ENCODE measurements at places on chromosomes 5 and 9. TPM values are rescaled to one million over a fixed set of nuclear protein-coding genes. Genes with fewer than 3 reads are reported as not detected.

IL11RA gene
- total RNA-seq: 4.9 TPM

GRCh38 chr5:120219988-120220387 lies 244.1 kb upstream of the PRR16 start:
- no peak for DNase-seq

ARID3C gene
- total RNA-seq: 0.49 TPM

DNA sequence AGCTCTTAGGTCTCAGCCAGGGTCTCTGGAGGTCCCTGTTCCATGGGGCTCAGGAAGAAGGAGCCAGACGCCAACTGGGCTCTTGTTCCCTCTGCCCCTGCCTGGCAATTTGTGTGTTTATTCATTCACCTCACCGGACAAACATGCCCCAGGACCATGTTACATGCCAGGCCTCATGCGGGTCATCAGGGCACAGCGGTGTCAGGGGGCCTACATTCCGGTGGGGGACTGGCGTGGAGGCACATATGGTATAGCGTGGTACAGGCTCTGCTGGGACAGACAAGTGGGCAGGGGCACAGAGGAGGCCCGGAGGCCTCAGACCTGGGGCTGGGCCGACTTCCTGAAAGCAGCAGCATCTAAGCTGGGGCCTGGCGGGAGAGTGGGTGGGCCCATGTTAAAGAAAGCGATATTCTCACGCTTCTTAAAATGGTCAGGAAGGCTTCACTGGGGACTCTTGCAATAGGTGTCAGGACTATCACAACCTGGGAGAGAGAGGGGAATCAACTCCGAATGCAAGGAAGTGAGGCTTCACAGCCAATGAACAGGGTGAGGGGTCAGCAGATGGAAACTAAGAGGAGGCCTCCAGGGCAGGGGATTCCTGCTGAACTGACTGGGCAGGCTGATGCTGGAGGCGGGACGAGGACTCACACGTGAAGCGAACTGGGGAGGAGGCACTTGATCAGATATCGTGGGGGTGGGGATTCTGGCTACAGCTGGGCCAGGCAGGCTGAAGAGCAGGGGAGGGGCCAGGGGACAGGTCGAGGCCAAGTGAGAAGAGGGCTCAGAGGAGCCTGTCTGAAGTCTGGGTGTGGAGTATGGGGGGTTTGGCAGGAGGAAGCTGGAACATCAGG lies 41.9 kb downstream of the NCS1 start:
- DNase-seq: peak; percentile 76

GRCh38 chr9:129868872-129869486 lies 33.7 kb downstream of the USP20 start:
- DNase-seq: no peak

GRCh38 chr5:157576678-157577077 lies 1.1 kb upstream of the ADAM19 start:
- no peak for DNase-seq

TMEM8B gene
- 7.5 TPM for total RNA-seq

TLE1 gene
- 125 TPM for total RNA-seq

- DNase-seq: no peak
Measured at GRCh38 chr5:128199611-128200010, 116.0 kb downstream of the SLC12A2 start.

DNA sequence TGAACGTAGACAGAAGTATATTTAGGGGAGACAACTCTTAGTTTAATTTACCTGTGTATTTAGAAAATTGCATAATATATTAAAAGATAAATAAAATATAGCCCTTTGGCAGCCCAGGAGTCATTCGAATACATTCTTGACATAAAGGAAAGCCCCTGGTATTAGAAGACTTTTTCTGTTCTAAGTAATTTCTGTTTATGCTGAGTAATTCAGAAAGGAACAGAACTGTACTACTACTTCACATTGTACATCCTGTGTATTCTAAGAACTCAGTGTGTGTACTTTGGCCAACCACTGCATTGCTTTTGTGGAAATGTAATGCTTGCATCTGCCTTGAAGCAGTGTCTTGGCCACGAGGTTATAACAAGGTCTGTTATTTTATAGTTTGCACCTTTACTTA lies 136.4 kb downstream of the KDM4C start:
- DNase-seq: no peak

SAP30L gene
- total RNA-seq: 11.5 TPM

DNA sequence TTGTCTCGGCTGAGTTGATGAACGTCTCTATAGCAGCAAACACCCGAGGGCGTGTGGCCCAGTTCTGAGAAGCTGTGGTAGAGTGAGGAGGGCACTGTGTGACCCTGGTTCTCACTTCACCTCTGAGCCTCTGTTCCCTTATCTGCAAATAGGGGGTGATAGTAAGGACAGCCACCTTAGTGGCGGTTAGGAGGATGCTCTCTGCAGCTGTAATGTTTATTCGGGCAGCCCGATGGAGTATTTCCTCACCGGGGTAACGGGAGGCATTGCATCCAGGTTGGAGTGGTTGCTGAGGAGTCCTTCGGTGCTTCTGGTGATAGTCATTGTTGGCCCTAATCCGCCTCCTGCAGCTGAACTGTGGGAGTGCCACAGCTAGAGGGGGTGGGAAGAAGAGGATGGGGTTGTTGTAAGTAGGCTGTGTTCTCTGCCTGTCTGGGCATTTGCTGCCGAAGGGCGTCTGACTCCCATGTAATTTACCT lies 13.9 kb downstream of the PRRC2B start:
- DNase-seq: peak; percentile 82

GRCh38 chr9:137522746-137523455 lies 27.3 kb downstream of the PNPLA7 start:
- DNase-seq: no peak

SOX30 gene
- total RNA-seq: 1.4 TPM

GRCh38 chr9:131502781-131503625 lies at the start of gene POMT1:
POMT1 (plus strand) TSS chr9:131502918; CDS start chr9:131504219, 1,301 bp downstream.
- DNase-seq: peak; percentile 92

- no peak for DNase-seq
Measured at GRCh38 chr5:124825983-124826337, 79.5 kb upstream of the ZNF608 start.

TUT7 gene
- total RNA-seq: 28.4 TPM

GRCh38 chr5:176866707-176867310 lies 32.3 kb downstream of the HK3 start:
- DNase-seq: peak; percentile 64

- DNase-seq: no peak
Measured at GRCh38 chr5:108820983-108821382, 73.3 kb downstream of the FER start.

- no peak for DNase-seq
Measured at GRCh38 chr9:94875300-94876020, 149.0 kb downstream of the AOPEP start.

DNA sequence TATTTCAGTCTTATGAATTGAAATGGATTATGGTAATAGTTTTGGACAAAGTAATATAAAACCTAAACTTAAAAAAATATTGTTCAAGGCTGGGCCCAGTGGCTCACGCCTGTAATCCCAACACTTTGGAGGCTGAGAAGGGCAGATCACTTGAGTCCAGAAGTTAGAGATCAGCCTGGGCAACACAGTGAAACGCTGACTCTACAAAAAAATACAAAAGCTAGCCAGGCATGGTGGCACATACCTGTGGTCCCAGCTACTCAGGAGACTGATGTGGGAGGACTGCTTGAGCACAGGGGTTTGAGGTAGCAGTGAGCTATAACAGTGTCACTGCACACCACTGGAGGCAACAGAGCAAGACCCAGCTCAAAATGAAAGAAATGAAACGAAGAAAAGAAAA lies 81.9 kb downstream of the SCAI start:
- no peak for DNase-seq

- DNase-seq: no peak
Measured at GRCh38 chr9:90774071-90774470, 27.5 kb upstream of the SYK start.

GRCh38 chr5:76402886-76403765 lies at the start of gene IQGAP2:
IQGAP2 (plus strand) TSS chr5:76403285; CDS start chr5:76403546, 261 bp downstream.
- peak; percentile 73 for DNase-seq

PCA3 gene
- total RNA-seq: not detected

CDH10 gene
- not detected for total RNA-seq

GFRA3 gene
- total RNA-seq: 1.1 TPM
